Common myeloid progenitor, CD34-positive (primary cell): ENCODE measurements at places on chromosomes 12 and 14.

DNA sequence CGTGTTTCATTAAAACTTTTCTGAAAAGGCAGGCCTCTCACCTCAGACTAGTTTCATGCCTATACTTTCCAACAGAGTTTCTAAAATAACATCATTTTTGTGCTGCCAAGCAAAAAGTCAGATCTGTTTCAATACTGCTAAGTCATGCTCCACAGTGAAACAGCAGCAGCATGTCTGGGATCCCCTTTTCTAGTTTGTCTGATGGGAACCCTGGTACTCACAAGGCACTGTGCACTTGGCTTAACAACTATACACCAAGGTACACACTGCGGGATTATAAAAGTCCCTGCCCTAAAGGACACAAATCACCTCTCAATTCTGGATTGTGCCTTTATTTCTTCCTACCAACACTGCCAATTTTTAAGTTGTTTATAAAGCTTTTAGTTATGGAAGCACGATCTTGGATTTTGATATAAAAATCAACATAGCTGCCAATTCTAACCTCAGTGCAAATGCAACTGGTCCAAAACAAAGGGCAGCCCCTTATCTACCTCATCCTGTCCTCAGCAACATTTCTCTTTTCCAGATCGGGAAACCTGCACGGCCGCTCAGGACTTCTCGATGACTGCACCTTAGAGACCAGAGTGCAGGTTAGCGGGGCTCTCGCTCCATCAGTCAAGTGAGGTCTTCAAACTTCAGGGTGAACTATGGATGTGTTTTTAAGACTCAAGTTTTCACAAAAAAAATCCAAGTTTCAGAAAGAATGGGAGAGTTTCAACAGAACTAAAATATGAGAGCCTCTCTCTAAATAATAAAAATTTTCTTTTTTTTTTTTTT, 1.7 kb upstream of the EIF5 start:
- DNase-seq: peak; percentile 67

DNA sequence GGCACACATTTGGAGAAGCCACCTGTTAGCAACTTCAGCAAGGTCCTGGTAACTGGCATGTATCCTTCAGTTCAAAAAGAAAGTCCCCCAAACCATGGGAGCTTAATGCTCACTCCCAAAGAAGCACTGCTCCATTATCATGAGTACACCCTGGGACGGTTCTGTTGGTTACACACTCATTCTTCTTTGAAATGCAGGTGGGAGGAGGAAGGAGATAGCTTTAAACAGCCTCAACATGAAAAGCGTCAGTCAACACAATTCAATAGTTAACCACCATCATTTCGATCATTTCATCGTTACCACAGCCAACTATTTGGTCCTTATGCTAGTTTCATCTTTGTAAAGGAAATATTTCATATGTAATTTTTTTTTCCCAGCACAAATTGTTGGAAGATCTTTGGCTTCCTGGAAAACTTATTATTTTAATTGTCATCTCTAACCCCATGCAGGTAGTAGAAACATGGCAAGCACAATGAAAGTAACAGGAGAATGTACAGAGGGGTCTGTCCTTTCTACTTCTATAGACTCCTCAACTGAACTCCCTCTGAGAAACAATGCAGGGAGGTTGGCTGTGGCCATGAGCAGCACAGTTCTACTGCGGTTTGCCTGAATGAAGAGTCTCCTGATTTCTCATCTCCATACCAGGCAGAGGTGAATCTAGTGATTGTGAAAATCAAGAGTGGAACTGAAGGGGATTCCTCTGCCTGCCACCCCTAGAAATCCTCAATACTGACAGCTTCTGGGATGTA, 196.4 kb upstream of the FOXN3 start:
- no peak for DNase-seq

GRCh38 chr12:92971859-92972524, 42.9 kb upstream of the EEA1 start:
- DNase-seq: no peak

- peak; percentile 89 for DNase-seq
These were observed 39.4 kb downstream of the RTN1 start for GRCh38 chr14:59831121-59831730.

DNA sequence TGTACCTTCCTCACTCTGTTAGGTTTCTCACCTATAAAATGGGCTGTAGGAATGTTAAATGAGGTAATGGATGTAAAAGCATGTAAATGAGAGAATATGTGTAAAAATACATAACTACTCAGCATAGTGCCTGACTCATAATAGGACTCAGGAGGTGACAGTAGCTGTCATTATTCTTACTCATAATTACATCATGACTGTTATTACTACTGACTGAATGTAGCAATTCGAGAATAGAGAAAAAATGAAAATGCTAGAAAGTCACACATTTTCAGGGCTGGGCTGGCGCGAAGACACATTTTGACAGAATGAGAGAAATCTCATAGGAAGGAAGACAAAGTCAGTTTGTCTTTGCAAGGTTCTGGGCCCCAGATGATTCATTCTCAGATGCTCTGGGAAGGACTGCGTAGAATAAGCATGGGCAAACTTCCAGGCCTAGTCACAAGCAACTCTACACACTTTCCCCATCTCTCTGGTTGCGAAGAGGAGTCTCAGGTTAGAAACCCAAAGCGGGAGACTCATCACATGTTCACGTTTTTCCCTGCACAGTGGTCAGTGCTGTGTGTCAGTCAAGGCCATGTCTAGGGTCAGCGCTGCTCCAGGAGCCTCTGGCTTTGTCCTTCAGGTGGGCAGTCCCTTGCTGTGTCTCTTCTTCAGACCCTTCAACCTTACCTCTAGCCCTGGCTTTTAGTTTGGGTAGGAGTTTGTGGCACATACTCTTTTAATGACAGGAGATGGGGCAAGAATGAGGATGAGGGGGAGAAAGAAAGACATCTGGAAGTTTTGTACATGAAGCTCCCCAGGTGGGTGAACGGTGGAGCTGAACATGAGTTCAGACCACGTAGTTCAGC, 8.4 kb downstream of the GPRC5A start:
- DNase-seq: no peak

GRCh38 chr12:93913845-93914244, 234.5 kb upstream of the PLXNC1 start:
- no peak for DNase-seq

- no peak for DNase-seq
These were observed 165.7 kb upstream of the RTL1 start for GRCh38 chr14:101069228-101069549.

GRCh38 chr12:54215989-54216796, 27.4 kb upstream of the SMUG1 start:
- no peak for DNase-seq

DNA sequence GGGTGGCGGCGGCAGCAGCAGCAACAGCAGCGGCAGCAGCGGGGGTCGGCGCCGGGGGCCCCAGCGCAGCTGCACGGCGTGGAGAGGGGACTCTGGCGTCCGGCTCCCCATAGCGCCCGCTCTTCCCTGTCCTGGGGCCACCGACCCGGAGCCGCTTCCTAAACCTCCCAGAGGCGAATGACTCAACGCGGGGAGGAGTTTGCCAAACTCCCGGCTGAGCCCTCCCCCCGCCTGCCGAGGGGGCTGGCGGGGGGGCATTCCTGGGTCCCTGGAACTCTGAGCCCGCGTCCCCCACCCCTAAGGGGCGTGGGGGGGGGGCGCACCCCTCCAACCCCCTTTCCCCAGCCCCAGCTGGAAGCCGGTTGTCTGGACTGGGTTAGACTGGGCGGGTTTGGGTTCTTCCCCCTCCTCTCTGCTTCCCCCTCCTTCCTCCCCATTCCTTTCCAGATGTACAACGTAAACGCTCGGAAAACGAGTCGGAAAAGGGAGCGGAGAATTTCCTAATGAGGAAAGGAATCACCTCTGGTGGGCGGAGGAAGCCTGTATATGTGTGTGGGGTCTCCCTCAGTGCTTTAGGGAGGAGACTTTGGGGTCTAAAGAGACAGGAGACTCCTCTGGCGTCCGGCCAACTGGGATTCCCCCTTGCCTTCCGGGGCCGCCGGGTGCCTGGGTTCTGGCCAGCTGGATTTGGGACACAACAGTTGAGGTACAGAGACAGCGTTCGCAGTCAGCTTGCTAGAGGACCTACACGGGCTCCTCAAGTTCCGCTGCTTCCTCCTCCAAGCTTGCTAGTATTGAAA, at the start of gene ITGA5:
Gene ITGA5 (minus strand): TSS at position 179 of the 800 bp plus-strand sequence. CDS start 68 bp downstream, at position 111.
- peak; percentile 38 for DNase-seq
